Left lung (tissue), 14 donors: ENCODE measurements at places on chromosomes 1 and 21. TPM values are rescaled to one million over a fixed set of nuclear protein-coding genes. Genes with fewer than 3 reads are reported as not detected.

Gene CFHR2
- total RNA-seq: not detected

GRCh38 chr1:33393524-33393923, 37.4 kb downstream of the PHC2 start:
- H3K36me3 ChIP-seq: no peaks in the 10 kb centered on the region
- peaks cover 6% of the 10 kb centered on the region for H3K4me1 ChIP-seq
- H3K27ac ChIP-seq: no peak overlapping the region
- no peaks in the 10 kb centered on the region for H3K27me3 ChIP-seq
- no peak for DNase-seq
- no peak overlapping the region for H3K4me3 ChIP-seq

DNA sequence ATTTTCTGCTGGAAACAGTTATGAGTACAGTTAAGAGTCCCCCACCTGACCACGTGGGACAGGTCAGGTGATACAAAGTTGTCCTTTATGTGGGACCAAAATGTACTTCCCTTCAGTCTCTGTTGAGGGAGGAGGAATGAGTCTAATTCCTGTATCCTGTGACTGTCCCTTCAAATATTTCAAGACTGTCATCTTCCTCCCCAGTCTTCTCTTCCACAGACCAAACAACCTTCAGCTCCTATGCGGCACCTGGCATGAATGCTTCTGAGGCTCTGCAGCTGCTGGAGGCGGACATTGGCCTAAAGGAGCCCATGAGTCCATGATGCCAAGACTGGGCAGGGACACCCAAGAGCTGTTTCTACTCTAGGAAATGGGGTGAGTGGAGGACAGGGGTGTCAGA, 72.1 kb upstream of the SIM2 start:
- no peaks in the 10 kb centered on the region for H3K4me1 ChIP-seq
- DNase-seq: no peak
- H3K36me3 ChIP-seq: no peaks in the 10 kb centered on the region
- no peak overlapping the region for H3K27ac ChIP-seq

GRCh38 chr1:29971703-29972102, 735.4 kb downstream of the PTPRU start:
- peaks cover 44% of the 10 kb centered on the region for H3K27me3 ChIP-seq
- H3K4me3 ChIP-seq: no peak overlapping the region
- no peak overlapping the region for H3K27ac ChIP-seq
- H3K4me1 ChIP-seq: no peaks in the 10 kb centered on the region
- DNase-seq: no peak

DNA sequence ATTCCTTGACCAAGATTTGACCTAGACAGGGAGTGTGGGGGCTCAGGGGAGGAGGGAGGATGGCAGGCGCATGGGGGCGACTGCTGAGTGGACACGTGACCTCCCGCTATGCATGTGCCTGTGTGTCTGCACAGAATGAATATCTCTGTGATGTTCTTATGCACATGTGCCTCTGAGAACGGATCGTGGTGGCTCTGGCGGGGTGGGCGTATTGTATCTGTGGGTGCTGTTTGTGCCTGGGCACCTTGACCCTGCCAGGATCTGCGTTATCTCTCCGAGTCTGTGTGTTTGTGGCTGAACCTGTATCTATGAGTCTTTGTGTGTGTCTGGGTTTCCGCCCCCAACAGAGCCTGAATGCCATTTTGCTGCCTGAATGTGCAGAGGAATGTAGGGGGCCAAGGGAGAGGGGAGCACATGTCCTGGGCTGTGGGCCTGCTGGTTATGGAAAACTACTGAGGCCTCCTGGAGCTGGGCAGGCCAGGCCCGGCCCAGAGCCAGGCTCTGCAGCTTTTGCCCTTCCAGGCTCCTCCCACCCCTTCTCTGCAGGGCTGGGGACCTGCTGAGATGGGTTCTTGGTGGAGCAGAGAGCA, 102.5 kb downstream of the EBNA1BP2 start:
- H3K27me3 ChIP-seq: peaks cover 18% of the 10 kb centered on the region
- H3K27ac ChIP-seq: no peak overlapping the region
- no peaks in the 10 kb centered on the region for H3K36me3 ChIP-seq
- DNase-seq: no peak
- peaks cover 10% of the 10 kb centered on the region for H3K4me1 ChIP-seq
- H3K4me3 ChIP-seq: no peak overlapping the region

- peaks cover 77% of the 10 kb centered on the region for H3K27me3 ChIP-seq
- H3K27ac ChIP-seq: no peak overlapping the region
- peak; percentile 83 for DNase-seq
- peak overlapping the region; percentile 16 for H3K4me3 ChIP-seq
Measured at GRCh38 chr1:92480813-92481598, 5.7 kb downstream of the GFI1 start.

- no peaks in the 10 kb centered on the region for H3K27me3 ChIP-seq
- H3K4me3 ChIP-seq: no peak overlapping the region
- no peaks in the 10 kb centered on the region for H3K36me3 ChIP-seq
- H3K4me1 ChIP-seq: peaks cover 43% of the 10 kb centered on the region
Measured at GRCh38 chr1:167752219-167752985, 30.6 kb downstream of the MPZL1 start.

DNA sequence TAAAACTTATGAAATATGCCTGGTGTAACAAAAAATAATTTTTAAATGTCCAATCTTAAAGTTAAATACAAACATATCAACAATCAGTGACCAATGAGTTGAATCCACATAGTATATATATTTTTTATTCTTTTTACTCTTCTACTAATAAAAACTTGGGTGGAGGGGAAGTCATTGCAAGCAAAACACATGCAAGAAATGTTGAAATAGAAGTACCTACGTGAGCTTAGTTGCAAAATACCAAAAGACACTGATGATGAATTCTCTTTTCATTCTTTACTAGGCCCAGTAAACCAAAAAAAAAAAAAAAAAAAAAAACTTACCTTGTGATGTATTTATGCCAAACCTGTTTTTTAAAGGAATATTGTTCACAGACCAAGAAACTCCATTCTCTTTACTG, 26.4 kb upstream of the PLA2G4A start:
- DNase-seq: no peak
- H3K27me3 ChIP-seq: no peaks in the 10 kb centered on the region
- no peaks in the 10 kb centered on the region for H3K4me1 ChIP-seq
- H3K4me3 ChIP-seq: no peak overlapping the region
- no peaks in the 10 kb centered on the region for H3K36me3 ChIP-seq

DNA sequence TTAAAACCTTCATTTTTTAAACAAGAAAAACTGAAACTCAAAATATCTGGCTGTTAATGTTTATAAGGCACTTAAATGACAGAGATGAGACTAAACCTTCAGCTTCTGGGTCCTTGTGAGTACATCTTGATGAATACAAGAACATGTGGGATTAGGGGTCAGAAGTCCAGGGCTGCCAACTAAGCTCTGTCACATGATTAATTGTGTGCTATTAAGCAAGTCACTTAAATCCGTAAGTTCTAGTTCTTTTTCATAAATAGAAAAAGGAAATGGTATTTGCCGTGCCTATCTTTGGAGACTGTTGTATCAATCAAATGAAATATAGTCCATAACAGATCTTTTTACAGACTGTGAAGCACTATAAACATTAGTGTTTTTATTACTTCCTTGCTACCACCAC, 43.2 kb upstream of the KCTD3 start:
- no peaks in the 10 kb centered on the region for H3K36me3 ChIP-seq
- no peak overlapping the region for H3K27ac ChIP-seq
- no peaks in the 10 kb centered on the region for H3K27me3 ChIP-seq
- H3K4me1 ChIP-seq: no peaks in the 10 kb centered on the region
- DNase-seq: no peak
